Activated naive CD8-positive, alpha-beta T cell treated with anti-CD3 and anti-CD28 coated beads, Interleukin-2, amount 50 U/mL, for 24 hours (primary cell): ENCODE measurements at places on chromosomes 7 and 10.

DNA sequence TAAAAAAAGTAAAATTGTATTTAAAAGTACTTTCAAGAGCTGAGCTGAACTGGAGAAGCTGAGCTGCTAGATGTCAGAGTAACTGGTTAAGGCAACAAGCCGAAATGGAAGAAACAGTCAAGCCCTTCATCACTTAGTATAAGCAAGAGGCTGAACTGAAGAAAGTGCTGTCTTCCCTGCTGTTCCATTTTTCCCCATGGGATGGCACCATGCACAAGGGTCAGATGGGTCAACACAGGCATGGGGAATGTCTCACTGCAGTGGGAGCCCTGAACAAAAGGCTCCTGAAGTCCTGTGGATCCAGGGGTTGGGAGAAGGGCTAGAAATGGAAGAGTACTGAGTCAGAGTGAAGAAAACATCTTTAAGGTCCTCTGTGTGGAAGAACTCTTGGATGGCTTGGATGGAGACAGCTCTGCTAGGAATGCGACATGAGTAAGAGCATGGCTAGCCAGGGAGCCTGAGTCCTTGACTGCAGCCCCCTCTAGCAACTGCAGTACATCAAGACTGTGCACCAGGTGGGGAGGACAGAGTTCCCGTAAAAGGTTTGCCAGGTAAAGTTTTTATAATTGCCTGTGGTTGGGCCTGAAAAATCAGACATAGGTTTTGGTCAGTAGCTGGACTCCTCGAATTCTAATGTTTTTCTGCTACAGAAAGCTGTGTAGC lies 348.3 kb downstream of the GPR158 start:
- DNase-seq, result no peak

DNA sequence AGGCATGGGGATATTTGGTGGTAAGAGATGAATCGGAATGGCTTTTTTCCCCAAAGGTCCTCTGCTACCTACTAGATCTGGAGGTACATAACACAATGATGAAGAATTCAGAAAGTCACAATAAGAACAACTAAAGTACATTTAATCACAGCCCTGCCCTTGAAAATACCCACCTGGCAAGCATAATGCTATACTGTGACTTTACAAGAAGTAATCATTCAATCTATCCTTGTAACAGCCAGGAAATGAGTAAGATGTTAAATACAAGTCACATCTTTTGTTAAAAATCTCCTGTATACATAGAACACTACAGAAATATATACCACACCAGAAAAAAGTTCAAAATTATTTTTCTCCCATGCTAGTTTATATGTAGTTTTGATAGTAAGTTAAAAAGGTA lies 108.3 kb upstream of the ABCB5 start:
- no peak for DNase-seq

- DNase-seq, result no peak
Observed at GRCh38 chr10:35690534-35690933, 48.4 kb upstream of the FZD8 start.

- DNase-seq, result no peak
Observed at GRCh38 chr10:36802490-36803153, 322.8 kb upstream of the ANKRD30A start.

DNA sequence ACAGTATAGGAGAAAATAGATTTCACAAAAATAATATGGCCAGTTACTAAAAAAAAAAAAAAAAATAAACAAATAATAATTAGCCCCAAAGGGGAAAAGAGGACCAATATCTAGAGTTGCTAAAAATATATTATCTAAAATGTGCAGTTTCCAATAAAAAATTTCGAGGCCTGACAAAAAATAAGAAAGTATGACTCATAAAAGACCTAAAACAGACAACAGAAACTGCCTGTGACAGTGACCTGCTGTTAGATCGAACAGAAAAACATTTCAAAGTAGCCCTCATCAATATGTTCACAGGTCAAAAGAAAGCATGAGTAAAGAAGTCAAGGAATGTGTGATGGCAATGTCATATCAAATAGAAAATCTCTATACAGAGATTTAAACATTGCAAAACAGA lies 11.8 kb upstream of the TSPAN12 start:
- no peak for DNase-seq

- DNase-seq, result no peak
Observed at GRCh38 chr10:69490876-69491275, 39.6 kb downstream of the TSPAN15 start.
